ENCODE measurements at places on chromosomes 16 and 17.
A peak's percentile ranks its signal among the peaks of the same experiment; 100 is the strongest.

DNA sequence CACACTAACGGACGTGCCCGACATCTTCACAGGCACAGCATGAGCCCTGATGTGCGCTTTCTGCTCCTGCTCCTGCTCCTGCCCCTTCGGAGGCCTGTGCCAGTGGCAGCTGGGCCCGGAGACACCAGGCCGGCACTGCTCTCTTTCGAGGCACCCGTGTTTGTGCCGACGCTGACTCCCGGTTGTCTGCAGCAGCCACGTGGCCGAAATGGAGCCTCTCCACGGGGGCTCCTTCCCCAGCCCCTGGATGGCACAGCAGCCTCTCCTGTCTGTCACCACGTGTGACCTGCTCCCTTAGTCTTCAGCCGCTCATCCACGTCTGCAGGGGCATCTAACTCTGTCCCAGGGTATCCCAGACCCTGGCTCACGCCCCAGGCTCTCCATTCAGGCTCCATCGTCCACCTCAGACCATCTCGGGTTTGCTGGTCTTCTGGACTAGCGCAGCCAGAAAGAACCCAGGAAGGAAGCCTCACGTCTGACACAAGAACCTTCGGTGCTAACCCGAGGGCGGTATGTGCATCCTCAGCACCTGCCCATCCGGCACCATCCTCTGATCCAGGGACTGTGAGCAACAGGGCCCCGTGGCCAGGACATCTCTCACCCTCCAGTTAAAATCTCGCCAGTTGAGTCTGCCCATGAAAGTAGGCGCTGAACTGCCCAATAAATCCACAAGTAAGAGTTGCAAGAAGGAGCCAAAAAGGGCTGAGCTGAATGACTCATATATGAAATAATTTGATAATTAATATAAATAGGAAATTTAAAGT, 4.2 kb upstream of the RPH3AL start:
- no peak for DNase-seq

- no peak for DNase-seq
These were observed 120.6 kb upstream of the FOXF1 start for GRCh38 chr16:86389566-86390328.

DNA sequence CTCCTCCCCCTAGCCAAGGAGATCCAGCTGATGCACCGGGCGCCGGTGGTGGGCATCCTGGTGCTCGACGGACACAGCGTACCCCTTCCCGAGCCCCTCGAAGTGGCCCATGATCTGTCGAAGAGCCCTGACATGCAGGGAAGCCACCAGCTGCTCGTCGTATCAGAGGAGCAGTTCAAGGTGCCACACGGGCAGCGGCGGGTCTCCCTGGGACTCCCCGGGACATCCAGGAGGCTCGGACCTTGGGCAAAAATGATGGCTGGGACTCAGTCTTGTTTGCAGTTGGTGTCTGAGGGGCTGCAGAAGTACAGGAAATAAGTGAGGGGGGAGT, 15.8 kb upstream of the MYO15B start:
- DNase-seq: no peak

- peak; percentile 67 for DNase-seq
These were observed 17.8 kb upstream of the RAI1 start for GRCh38 chr17:17663160-17664063.

GRCh38 chr17:44496815-44497214, 6.4 kb downstream of the GPATCH8 start:
- no peak for DNase-seq

- DNase-seq: no peak
These were observed 142.2 kb downstream of the CCDC182 start for GRCh38 chr17:57602896-57603295.

- no peak for DNase-seq
These were observed 38.8 kb upstream of the BHLHA9 start for GRCh38 chr17:1231456-1231855.

GRCh38 chr17:44601973-44602372, 44.7 kb downstream of the FZD2 start:
- DNase-seq: no peak

- no peak for DNase-seq
These were observed 6.3 kb upstream of the USP31 start for GRCh38 chr16:23155445-23156049.

DNA sequence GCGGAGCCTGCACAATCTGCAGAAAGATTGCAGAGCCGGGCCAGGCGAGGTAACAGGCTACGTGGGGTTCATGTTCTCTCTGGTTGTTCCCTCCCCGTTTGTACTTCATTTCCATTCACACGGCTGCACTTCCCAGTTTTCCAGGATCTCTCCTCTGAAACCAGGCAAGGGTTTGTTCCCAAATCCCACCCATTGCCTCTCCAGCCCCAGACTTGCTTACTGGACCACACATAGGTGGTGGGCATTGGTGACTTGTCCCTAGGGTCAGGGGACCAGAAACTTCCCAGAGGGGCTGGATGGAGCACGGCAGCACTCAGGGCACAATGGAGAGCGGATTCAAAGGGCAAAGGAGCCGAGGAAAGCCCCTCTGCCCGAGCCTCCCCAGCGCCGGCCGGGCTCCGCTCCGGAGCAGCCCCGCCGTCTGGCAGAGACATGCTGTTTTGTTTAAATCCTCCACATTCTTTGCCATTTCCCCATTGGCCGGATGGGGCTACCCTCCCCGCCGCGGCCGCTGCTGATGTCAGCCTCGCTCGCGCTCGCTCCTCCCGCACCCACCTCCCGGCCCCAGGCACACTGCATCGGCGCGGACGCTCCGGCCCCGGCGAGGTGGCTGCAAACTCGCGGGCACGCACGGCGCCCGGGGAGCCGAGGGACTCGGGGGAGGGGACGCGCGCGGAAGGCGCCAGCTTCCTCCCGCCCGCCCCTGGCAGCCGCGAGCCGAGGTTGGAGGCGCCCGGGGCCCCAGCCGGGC, at the start of gene PITPNC1:
Gene PITPNC1, plus strand, starts transcription at position 545 of the 751 bp plus-strand sequence.
- DNase-seq: peak; percentile 87

- DNase-seq: no peak
These were observed 82.4 kb upstream of the KIFC3 start for GRCh38 chr16:57884655-57885133.

- DNase-seq: no peak
These were observed 8.6 kb downstream of the ARHGAP17 start for GRCh38 chr16:25006504-25007056.

- DNase-seq: no peak
These were observed 26.3 kb downstream of the VPS53 start for GRCh38 chr17:688100-688989.

DNA sequence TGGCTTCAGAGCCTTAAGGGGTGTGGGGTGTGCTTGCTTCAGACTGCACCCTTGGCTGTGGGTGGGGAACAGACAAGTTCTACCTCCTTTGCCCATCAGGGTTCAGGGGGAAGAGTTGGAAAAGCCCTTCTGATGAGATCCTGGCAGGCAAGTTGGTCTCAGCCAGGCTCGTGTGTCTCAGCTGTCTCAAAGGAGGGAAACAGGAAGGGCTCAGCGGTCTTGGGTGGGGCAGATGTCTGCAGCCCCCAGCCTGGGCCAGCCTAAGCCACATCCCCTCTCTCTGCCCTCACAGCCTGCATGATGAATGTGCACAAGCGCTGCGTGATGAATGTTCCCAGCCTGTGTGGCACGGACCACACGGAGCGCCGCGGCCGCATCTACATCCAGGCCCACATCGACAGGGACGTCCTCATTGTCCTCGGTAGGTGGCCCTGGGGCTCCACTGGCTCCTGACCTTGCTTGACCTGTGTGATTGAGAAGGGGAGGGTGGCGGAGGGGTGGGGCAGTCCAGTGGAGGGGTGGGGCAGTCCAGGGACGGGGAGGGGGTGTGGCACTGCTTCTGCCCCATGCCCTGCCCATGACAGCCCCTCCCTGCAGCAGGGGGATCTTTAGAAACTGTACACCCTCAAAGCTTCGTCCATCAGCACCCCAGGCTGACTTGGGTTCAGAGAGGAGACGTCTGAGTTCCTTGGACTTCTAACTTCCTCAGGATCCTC, 199.5 kb downstream of the PRKCB start:
- no peak for DNase-seq

DNA sequence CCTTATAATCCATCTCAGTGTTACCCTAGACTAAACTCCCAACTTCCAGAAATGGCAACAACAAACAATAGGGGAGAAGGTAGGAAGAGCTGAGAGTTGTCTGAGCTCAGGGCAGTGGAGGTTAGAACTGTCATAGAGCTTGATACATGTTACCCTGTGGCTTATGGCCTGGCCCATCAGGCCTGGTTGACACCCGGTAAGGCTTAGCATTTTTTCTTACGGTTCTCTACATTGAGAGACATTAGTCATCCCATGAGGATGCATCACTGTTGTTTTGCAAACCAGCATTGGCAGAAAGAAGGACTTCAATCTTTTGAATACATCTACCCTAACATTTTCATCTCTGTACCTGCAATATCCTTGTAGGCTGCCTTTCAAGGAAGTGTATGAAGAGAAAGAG, 226.6 kb downstream of the PHKB start:
- no peak for DNase-seq

GRCh38 chr16:31128711-31129567, 6.6 kb downstream of the PRSS8 start:
- no peak for DNase-seq

DNA sequence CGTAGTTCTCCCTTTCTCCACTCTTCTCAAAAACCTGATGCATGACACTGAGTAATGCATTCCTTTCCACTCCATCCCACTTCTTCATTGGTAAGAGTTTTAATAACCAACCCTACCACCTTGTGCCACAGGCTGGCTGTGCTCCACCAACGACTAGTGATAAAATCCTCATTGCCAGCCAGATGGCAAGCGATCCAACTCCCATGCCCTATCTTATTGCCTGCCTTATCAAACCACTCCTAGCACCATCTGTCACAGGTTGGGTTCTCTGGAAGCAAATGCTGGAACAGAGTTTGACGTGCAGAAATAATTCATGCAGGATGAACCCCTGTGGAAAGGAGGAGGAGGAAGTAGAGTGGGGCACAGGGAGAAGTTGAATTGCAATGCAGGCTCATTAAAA, 99.5 kb downstream of the CHD9NB start:
- no peak for DNase-seq

- no peak for DNase-seq
These were observed 4.0 kb downstream of the C1QTNF1 start for GRCh38 chr17:79027925-79028491.

- no peak for DNase-seq
These were observed 544.9 kb downstream of the TOX3 start for GRCh38 chr16:52002026-52002425.

GRCh38 chr17:61464130-61464842, 12.1 kb downstream of the TBX4 start:
- DNase-seq: no peak

GRCh38 chr16:74999219-74999608, 390 bp downstream of the ZNRF1 start:
- peak; percentile 37 for DNase-seq

GRCh38 chr16:27169511-27170071, 33.7 kb upstream of the KDM8 start:
- peak; percentile 42 for DNase-seq

GRCh38 chr17:52740006-52740405, 581.5 kb upstream of the CA10 start:
- no peak for DNase-seq

- no peak for DNase-seq
These were observed 182.7 kb upstream of the ZFHX3 start for GRCh38 chr16:73230651-73231050.

DNA sequence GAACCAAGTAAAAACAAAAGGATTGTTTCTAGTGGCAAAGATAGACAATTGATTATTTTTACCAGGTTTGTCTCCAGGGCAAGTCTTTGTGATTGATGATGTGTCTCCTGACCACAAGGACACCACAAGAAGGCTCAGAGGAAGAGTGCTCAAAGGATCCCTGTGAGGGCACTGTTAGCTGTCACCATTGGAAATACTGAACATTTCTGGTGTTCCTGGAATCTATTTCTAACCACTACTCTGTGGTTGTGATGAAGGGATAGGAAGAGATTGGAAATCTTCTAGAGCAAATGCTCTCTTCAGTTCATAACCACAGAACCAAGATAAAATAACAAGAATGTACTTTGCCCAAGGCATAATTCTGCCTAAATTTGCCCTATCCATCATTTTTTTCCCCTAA, 15.3 kb downstream of the RNF43 start:
- no peak for DNase-seq

- no peak for DNase-seq
These were observed 46.4 kb downstream of the NKD1 start for GRCh38 chr16:50594308-50595260.

DNA sequence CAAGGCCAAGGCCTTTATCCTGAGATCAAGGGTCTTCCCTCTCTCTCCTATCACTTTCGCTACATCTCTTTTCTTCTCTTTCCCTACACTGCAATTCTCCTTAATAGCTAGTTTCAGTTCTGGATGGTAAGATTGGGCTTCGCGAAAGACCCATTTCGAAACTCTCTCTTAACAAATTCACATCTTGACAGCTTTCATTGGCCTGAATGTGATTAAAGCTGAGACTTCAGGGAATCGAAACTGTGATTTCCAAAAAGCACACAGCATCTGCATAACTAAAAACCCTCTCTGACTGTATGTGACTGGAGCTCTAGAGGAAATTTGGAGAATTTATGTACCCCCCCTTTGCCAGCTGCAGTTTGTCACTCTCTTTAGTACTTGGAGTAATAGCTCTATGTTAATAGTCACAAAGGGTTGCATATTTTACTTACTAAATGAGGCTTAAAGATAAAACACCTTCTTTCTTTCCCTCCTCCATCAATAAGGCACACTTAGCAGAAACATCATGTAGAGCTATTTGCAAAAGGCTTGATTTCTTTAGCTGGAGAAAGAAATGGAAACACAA, 105.3 kb upstream of the FAM20A start:
- no peak for DNase-seq

- peak; percentile 82 for DNase-seq
These were observed 27.3 kb downstream of the TBC1D16 start for GRCh38 chr17:80008383-80008840.

DNA sequence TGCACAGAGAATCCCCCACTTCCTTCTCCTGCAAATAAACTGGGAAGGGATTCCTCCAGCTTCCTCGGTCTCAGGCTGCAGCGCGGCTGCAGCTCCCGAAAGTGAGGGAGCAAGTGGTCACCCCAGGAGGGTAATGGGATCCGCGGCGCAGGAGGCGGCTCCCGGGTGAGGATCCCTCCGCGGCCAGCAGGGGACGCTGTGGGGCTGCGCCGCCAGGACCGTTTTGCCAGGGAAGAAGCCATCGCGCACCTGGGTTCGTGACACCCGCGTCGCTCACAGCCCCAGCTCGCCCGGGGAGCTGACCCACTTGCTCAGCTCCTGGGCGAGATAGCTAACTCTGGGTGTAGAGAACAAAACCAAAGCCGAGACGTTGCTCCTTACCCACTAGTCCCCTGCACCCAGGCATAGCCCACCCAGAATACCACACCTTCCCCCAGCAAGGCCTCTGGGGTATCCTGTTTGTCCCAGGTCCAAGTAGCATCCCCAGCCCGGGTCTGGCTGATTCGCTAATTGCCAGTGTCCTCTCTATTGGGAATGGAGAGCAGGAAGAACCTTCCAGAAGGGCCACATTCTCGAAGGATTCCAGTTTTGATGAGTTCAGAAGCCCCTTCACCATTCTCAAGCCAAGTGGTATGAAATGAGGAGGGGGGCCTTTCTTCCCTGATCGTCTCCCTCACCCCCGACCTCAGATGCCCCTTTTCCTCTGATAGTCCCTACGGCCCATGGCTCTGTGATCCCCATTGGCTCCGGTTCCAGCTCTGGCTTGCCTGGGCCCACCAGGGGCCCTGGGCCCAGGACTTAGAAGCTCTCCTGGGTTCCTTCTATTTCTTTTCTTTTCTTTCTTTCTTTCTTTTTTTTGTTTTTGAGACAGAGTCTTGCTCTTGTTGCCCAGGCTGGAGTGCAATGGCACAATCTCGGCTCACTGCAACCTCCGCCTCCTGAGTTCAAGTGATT, 14.1 kb downstream of the CYGB start:
- DNase-seq: peak; percentile 79

- no peak for DNase-seq
These were observed 383.2 kb upstream of the CCL2 start for GRCh38 chr17:33871720-33872540.

- no peak for DNase-seq
These were observed 112.0 kb upstream of the SMURF2 start for GRCh38 chr17:64773836-64774761.

Data from activated naive CD4-positive, alpha-beta T cell treated with anti-CD3 and anti-CD28 coated beads, Interleukin-2, amount 50 U/mL, for 16 hours (primary cell).